Neural crest cell (in vitro differentiated cells): ENCODE measurements at places on chromosomes 6 and 20. TPM values are rescaled to one million over a fixed set of nuclear protein-coding genes. Genes with fewer than 3 reads are reported as not detected.

CALHM6 gene
- total RNA-seq, result 1.3 and 4.6 TPM in 2 replicates

GRCh38 chr20:33993576-33994221 lies at the start of gene RALY:
Gene RALY, plus strand, starts transcription at chr20:33993911. Its CDS starts 78,164 bp downstream, at chr20:34072075.
- DNase-seq, result no peak

ADTRP gene
- total RNA-seq, result not detected in 2 replicates

TGM3 gene
- total RNA-seq, result 0.23 and 0.43 TPM in 2 replicates

POPDC3 gene
- total RNA-seq, result 0.77 and 0.86 TPM in 2 replicates

ADGRB3 gene
- total RNA-seq, result 5.0 and 5.1 TPM in 2 replicates

DNA sequence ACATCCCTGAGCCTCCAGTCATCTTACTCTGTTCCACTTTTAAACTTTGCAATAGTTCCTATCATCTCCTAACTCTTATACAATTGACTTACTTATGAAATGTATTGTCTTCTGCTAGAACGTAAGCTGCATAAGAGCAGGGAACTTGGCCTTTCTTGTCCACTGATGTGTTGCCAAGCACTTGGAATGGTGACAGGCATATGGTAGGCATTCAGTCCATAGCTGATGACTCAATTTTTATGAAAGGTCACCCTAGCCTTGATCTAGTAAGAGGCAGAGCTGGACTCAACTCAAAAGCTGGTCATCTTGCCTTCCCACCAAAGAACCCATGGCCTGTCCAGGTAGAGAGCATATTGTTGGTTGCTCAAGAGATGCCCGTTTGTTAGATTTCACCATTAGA lies 82.4 kb upstream of the FAM184A start:
- DNase-seq, result no peak

RAET1E gene
- not detected in 2 replicates for total RNA-seq

DNA sequence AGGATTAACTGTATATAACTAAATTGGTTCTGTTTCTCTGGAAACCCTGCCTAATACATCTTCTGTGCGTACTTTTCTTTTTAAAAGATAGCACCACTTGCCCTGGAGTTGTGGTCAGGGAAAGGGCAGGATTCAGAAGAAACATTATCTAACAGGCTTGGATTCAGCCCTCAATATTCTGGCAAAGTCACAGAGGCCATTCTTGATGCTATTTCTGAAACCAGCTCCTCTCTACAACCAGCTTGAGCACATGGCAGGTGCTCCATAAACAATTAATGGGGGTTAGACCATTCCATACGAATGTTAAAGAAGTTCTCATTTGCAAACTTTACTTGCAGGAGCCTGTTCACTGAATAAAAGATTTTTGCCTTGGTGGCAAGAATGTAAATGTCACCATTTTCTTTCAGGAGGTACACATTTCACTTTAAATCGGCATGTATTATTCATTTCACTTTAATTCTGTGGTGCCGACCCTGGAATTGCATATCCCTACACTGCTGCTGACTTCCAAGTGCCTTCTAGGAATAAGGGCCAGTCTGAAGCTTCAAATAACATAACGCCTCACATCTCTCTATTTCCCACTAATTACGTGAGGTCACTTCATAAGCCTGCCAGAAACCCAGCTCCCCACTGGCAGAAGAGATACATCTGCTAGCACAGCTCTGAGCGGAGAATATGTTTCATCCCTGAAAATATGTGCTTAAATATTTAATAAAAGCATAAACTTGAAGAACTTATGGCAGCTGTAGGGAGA lies 248.7 kb downstream of the ADGRG6 start:
- DNase-seq, result no peak

OR11A1 gene
- not detected in 2 replicates for total RNA-seq

GRCh38 chr20:51569815-51570738 lies 27.6 kb upstream of the NFATC2 start:
- DNase-seq, result no peak

GRCh38 chr6:106107043-106107613 lies 21.0 kb downstream of the PRDM1 start:
- DNase-seq, result no peak

GRCh38 chr6:109820706-109821350 lies 129.7 kb downstream of the FIG4 start:
- no peak for DNase-seq
